ENCODE measurements at places on chromosomes 13 and 19.
A peak's percentile ranks its signal among the peaks of the same experiment; 100 is the strongest.

DNA sequence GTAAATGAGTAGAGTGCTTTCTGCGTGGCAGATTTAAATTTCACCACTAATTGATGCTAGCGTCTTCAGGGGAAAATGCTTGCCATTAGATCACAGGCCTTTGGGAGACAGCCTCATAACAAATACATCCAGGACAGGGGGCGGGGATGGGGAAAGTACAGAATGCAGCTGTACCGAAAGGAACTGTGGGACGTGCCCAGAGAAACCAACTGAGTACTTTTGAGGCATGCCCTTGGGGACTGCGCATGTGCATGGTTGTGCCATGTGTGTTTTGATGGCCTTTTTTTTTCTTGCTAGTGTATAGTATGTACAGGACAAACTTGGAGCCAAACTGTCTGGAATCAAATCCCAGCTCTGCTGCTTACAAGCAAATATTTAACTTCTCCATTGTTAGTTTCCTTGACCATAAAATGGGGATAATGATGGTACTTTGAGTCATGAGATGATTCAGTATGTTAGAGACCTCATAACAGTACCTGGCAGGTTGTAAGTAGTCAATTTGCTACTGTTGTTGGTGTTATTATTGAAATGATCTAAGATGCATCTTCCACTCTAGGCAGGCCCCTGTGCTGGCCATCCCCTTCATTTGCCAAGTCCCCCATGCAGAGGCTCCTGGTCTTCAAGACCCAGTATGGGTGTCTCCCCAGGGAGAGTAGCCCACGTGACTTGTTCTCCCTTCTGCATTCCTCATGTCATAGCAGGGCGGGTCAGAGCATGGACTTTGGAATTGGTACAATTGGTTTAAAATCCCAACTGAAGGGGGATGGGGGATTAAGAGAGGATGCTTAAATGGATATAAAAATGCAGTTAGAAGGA is 68.3 kb upstream of the NPAS1 start:
- DNase-seq = no peak

- DNase-seq = peak; percentile 90
Measured at GRCh38 chr13:73765651-73766384, 368.4 kb downstream of the KLF12 start.

DNA sequence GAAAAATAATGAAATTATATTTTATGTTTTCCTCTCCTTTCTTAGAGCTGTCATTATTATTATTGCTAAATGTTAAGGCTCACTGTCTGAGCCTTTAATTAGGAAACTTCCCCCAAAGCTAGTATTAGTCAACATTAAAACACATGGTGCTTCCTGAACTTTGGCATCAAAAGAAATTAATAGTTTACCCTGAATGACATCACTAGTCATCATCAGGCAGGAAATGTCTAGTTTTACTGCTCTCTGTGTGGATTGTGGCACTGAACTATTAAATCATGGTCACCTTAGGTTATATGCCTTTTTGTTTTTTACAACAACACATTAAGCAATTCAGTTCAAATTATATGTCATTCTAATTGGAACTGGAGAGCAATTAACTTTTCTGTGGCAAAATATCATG is 595.5 kb downstream of the SLITRK1 start:
- no peak for DNase-seq

DNA sequence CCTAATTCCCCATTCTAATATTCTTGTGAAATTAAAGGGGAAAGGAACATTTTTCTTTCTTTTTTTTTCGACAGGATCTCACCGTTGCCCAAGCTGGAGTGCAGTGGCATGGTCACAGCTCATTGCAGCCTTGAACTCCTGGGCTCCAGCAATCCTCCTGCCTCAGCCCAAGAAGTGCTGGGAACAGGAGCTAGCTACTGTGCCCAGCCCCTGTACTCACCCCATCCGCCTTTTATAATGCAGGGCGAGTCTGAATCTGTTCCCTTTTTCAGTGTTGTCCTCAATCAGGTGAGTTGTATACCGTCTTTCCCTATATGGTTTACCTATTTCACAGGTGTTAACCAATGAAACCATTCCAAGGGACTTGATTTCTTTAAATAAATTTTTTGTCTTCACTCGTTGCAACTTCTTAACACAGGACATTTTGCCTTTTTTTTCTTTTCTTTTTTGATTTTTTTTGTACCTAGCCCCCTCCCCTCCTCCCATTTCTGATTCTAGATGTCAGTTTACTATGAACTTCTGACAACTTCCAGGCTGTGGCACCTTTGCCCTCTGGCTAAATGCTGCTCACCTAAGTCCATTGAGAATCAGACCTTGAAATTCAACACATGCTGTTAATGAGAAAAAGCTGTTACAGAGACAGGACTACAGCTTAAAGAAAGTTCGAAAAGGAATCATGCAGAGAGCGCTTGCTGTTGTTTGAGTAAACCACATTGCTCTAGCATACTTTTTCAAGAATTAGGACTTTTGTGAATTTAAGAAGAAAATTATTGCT is 562.1 kb upstream of the KLF12 start:
- DNase-seq = no peak

DNA sequence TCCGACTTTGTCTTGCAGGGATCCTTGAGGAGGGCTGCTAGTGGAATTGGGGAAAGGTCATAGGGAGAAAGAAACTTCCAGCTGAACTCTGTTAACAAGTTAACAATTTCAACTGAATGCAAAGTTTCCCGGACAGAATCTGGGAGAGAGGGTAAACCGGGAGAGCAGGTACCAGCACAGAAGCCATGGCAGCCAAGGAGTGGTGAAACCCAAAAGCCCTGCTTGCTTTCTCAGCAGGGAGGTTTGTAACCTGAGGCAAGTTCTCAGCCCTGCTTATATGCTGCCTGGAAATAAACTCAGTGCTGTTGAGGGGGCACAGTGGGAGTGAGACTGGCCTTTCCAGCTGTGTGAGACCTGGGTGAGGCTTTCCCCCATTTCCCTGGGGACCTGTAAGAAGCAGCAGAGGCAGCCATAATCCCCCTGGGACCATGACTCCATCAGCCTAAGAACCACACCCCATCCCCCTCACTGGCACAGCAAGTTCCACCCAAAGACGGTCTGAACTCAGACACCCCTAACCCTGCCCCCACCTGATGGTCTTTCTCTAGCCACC is 84.0 kb downstream of the SUCLA2 start:
- no peak for DNase-seq

GRCh38 chr13:53010374-53011105 is 18.1 kb upstream of the OLFM4 start:
- no peak for DNase-seq

DNA sequence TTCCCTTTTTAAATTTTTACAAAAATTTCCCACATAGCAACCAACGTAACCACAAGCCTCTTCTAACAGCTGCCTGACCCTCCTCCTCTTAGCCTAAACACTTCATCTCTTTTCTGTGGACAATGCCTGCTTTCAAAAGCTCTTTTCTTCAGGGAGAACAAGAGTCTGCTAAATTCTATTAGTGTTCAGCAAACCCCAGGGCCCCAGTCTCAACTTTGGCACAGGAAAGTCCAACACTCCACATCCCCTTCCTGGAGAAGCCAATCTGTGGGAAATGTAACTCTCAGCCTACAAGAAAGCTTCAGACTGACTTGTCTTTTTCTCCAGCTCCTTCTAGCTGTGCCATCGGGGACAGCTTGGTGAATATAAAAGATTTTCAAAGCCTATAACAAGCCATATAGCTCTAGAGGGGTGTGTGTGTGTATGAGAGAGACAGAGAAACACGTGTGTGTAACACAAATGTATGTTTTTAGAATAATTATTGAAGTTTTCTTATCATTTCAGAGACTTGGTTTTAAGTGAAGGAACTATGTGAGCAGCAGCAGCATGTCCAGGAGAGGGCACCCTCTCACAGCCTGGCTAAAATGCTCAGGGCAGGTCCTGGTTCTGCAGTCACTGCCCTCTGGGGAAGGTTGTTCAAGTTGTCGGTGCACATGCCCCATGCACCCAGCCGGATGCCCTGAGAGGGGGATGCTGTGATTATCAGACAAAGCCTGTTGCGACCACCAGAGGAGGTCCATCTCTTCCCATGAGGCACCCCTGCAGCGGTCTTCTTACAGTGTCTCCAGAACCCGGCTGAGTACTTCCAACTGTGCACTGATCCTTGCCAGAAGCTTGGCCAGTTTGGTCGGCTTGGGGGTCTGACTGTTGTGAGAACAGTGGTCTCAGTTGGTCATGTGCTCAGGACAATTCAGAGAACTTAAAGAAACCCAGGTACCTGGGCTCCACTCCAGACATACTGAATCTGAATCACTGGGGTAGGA is 34.4 kb downstream of the CCDC70 start:
- no peak for DNase-seq

GRCh38 chr19:37218592-37218935 is 550 bp downstream of the ZNF383 start:
- no peak for DNase-seq

- no peak for DNase-seq
Measured at GRCh38 chr19:33294058-33294798, 8.1 kb downstream of the CEBPA start.

DNA sequence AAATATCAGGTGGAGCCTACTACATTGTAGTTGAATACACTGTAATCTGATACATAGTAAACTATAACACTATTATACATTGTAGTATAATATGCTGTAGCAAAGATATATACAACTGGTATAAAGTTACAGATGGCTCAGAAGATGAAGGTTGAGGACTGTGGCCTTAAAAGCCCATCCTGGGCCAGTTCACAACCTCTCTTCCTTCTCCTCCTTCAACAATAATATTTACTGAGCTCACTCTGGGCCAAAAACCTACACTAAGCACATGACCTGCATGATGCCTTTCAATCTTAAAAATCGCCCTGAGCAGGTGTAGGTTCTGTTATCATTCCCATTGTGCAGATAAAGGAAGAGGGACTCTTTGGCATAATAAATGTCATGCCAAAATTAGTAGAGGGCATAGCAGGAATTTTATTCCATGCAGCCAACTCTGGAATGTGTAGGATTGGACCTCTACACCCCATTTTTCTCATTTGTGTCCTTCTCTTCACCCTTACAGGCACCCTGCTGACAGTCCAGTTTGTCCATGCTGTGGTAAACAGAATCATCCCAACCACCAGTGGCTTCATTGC is 14.6 kb upstream of the SIN3B start:
- no peak for DNase-seq

- no peak for DNase-seq
Measured at GRCh38 chr19:1106841-1107660, 3.3 kb downstream of the GPX4 start.

DNA sequence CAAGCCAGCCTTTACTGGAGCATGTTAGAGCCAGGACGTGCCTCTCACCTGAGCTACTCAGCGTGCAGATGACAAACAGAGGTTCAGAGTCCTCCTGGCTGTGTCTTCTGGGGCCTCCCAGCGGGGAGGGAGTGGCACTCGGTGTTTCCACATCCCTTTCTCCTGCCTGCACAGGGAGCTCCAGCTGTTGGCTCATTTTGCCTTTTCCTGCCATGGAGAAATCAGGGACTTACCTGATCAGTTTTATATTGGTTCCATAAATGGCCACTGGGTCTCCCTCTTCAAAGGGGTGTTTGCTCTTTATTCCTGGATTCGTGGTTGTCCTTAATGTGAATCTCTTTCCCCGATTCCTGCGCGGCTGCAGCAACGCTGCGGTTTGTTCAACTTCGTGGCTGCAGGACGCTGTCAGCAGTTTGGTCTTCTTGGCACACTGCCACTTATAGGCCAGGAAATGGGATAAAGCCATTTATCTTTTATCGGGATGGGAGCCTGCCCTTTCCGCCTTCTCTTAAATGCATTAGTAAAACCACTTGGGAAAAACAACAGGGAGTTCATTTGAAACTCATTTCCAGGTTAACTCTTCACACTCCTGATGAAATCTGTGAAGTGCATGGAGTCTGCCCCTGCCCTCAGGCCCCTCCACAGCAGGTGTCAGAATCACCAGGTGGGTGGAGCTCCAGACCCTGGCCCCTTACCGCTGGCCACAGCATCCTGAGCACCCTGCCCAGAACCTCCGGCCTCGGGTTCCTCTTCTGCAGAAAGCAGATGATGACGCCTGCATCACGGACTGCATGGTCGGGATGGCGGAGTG is 39.8 kb upstream of the MCF2L start:
- DNase-seq = no peak

- DNase-seq = no peak
Measured at GRCh38 chr13:28796938-28797257, 23.2 kb upstream of the MTUS2 start.

DNA sequence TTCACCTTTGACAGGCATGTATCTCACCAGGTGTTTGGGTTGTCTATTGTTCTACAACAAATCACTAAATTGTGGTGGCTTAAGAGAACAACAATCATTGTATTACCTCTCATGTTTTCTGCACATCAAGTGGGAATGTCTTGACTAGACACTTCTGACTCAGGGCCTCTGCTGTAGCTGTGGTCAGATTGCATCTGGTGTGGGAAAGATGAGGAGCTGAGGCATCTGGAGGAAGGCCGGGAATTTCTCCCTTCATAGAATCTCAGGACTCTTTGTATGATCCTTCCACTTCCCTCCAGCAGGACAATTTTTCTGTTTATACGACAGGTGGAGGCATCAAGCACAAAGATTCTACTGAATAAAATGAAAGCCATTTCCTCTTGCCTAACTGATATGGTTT is 511.8 kb upstream of the NBEA start:
- no peak for DNase-seq

DNA sequence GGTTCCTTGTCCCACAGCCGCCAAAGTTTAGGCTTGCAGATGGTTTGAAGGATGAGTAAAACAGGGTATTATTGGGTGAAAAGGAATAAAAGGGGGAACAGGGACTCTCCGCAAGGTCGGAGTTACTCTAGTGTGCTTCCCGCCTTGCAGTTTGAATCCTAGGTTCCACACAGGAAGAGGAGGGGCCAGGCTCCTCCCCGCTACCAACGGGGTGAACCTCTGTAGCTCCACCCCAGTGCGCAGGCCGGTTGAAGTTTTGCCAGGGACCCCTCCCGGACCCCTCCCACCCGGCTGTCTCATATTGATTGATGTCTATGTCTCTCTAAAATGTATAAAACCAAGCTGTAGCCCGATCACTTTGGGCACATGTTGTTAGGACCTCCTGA is 11.6 kb upstream of the GTF2F2 start:
- no peak for DNase-seq

GRCh38 chr13:97904059-97904458 is 49.4 kb upstream of the IPO5 start:
- no peak for DNase-seq

DNA sequence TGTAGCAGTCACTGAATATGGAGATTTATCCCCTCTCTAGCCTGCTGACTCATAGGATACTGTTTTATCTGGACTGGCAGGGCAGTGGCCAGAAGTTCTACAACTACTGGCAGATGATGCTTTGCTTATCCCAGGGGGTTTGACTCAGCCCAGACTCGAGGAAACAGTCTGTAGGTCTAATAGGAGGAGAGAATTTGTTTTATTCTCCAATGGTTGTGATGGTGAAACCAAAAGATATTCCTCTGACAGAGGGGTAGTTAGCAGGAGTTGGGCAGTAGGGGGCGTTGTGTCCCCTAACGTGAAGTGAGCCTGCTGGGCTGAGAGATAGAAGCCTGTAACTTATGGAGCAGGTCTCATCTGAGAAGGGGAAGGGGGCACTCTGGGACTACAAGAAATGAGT is 74.9 kb downstream of the WTIP start:
- no peak for DNase-seq

- DNase-seq = no peak
Measured at GRCh38 chr13:111387026-111387871, 66.8 kb downstream of the TEX29 start.

- no peak for DNase-seq
Measured at GRCh38 chr19:32098968-32099367, 246.4 kb upstream of the ZNF507 start.

Data from ovary (tissue), 10 donors.